Lung (tissue), 17 donors: ENCODE measurements at places on chromosomes 4 and X. TPM values are rescaled to one million over a fixed set of nuclear protein-coding genes. Genes with fewer than 3 reads are reported as not detected.
A peak's percentile ranks its signal among the peaks of the same experiment; 100 is the strongest.

DNA sequence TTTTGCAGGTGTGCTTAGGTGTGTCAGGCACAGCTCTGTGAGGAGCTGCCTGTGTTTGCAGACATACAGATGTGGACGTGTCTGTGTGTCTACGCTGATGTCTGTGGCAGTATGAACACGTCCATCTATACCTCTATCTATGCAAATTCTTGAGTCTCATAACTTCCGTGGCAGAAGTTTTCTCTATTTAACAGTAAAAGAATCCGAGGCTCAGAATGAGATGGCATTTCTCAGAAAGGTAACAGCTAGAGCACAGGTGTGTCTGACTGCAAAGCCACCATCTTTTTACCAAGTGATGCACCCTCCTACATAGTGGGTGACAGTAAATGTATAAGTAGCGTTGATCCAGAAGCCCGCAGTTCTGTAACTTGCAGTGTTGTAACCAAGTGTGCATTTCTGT is 39.9 kb upstream of the CYP4V2 start:
- DNase-seq: no peak
- H3K27me3 ChIP-seq: no peaks in the 10 kb centered on the region
- peaks cover 10% of the 10 kb centered on the region for H3K4me1 ChIP-seq

DNA sequence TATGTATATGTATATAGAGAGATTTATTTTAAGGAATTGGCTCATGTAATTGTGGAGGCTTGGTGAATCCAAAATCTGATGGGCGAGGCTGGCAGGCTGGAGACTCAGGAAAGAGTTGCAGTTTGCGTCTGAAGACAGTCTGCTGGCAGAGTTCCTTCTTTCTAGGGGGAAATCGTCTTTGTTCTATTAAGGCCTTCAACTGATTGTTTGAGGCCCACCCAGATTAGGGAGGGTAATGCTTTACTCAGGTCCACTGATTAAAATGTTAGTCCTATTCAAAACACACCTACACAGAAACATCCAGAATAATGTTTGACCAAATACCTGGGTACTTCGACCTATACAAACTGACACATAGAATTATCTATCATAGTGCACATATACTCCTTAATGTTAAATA is 149.5 kb downstream of the NAA11 start:
- no peaks in the 10 kb centered on the region for H3K4me1 ChIP-seq
- no peak overlapping the region for H3K27ac ChIP-seq
- H3K27me3 ChIP-seq: no peaks in the 10 kb centered on the region
- H3K4me3 ChIP-seq: no peak overlapping the region

- no peak for DNase-seq
- H3K4me1 ChIP-seq: no peaks in the 10 kb centered on the region
- H3K27ac ChIP-seq: no peak overlapping the region
- H3K27me3 ChIP-seq: peaks cover 2% of the 10 kb centered on the region
- H3K4me3 ChIP-seq: no peak overlapping the region
These were observed 28.2 kb upstream of the PPP2R2C start for GRCh38 chr4:6500481-6501140.

DNA sequence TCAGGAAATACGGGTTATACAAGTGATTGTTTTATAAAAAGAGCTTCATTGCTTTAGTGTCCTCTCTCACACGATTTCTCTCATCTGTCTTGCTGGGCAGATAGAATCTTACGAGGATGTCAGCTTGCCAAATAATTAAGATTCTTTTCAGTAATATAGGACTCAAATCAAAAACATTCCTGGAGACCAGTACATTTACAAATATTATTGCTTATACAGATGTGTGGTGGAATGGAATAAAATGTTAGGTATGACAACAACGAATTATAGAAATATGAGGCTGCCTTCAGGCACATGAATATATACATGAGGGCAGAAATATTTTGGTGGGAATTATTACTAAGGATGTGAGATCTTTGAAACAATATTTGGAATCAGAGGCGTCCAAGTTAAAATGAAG is 88.9 kb downstream of the GC start:
- no peaks in the 10 kb centered on the region for H3K27me3 ChIP-seq
- no peak for DNase-seq
- H3K36me3 ChIP-seq: no peaks in the 10 kb centered on the region
- no peak overlapping the region for H3K27ac ChIP-seq
- H3K4me3 ChIP-seq: no peak overlapping the region

Gene MAGEH1
- total RNA-seq: 63.3 TPM

Gene AMER1
- total RNA-seq: 4.2 TPM

GRCh38 chrX:47748576-47748975 is 88.1 kb upstream of the ZNF81 start:
- H3K36me3 ChIP-seq: no peaks in the 10 kb centered on the region
- H3K4me3 ChIP-seq: no peak overlapping the region
- no peak overlapping the region for H3K27ac ChIP-seq
- no peaks in the 10 kb centered on the region for H3K27me3 ChIP-seq

DNA sequence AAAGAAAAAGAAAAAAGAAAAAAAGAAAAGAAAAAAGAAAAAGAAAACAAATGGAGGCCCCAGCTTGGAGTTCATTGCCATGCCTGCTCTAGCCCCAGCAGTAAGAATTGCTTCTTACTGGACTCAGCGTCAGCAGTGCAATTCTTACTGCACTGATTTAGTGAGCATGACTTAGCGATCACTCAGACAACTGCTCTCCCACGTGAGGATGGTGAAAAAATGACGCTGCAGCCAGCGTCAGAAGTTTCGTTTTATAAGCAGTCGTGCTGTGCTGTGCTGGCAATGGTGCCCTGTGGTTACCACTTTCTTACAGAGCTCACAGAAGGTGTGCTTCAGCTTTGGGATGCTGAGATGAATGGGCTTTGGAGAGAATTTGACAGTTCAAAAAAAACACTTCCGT is 68.3 kb upstream of the DDX3X start:
- DNase-seq: peak; percentile 21
- H3K27me3 ChIP-seq: peaks cover 3% of the 10 kb centered on the region
- H3K4me1 ChIP-seq: no peaks in the 10 kb centered on the region
- no peak overlapping the region for H3K4me3 ChIP-seq
- H3K27ac ChIP-seq: no peak overlapping the region
- no peaks in the 10 kb centered on the region for H3K36me3 ChIP-seq

GRCh38 chr4:94068753-94069719 is 138.6 kb upstream of the SMARCAD1 start:
- H3K4me3 ChIP-seq: no peak overlapping the region
- no peaks in the 10 kb centered on the region for H3K36me3 ChIP-seq
- no peak overlapping the region for H3K27ac ChIP-seq
- H3K4me1 ChIP-seq: no peaks in the 10 kb centered on the region

DNA sequence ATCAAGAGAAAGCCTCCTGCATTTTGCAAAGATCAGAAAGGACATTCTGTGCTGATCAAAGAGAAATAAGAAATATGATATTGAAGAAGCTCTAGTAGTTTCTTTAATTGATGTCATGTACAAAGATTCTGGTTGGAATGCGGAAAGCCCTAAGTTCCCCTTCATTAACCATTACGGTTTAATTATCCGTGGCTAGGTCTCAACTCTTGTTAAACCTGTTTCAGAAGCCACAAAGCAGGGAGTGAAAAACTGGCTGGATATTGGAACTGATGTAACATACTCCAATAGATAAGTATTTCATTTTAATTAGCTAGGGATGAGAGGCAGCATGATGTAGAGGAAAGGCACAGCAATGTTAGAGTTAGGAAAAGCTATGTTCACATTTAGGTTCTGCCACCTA is 55.7 kb downstream of the SPANXN3 start:
- H3K27ac ChIP-seq: no peak overlapping the region
- DNase-seq: no peak
- H3K36me3 ChIP-seq: no peaks in the 10 kb centered on the region
- no peaks in the 10 kb centered on the region for H3K4me1 ChIP-seq
- no peak overlapping the region for H3K4me3 ChIP-seq

DNA sequence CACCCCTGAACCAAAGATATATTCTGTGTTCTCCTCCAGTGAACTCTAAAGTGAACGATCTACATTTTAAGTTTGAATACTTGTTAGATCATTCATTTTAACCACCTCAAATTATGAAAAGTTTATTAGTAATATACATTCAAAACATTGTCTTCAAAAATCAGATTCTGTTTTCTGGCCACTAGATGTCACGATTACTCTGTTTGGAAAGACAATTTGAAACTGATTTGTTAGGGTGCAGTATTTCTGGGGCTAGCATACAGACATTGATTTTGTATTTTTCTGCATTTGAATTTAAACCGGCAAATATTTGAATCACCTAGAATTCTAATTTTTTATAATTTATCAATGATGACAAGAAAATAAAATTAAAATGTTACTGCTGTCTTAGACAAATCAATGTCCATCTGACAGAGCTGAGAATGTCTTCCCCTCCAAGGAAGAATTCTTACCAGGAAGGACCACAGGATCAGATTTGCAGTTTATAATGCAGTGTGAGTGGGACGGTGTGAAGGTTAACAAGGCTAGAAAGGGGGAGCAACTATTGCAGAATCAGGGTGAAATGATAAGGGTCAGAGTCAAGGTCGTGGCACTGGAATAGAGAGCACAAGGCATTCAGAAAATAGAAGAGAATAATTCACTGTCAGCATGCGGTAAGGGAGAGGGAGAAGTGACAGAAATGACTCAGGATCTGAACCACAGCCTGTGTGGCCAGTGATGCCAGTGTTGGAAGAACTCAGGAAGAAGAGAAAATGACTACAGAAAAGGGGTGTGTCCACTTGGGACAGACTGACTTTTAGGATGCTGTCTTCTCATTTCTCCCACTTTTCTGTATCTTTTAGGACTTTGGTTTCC is 91.6 kb downstream of the ANXA10 start:
- no peak overlapping the region for H3K27ac ChIP-seq
- no peaks in the 10 kb centered on the region for H3K27me3 ChIP-seq
- peak; percentile 68 for DNase-seq
- no peaks in the 10 kb centered on the region for H3K4me1 ChIP-seq
- no peaks in the 10 kb centered on the region for H3K36me3 ChIP-seq

Gene UGT2B15
- total RNA-seq: 0.15 TPM

DNA sequence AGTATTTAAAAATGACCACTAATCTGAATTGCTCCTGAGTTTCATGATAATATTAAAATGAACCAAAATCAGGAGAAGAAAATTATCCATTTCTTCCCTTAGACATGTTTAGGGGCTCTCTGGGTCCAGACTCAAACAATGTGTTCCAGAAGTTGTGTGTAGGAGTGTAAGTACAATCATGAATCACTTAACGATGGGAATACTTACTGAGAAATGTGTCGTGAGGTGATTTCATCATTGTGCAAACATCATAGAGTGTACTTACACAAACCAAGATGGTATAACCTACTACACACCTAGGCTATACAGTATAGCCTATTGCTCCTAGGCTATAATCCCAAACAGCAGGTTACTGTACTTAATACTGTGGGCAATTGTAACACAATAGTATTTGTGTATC is 74.8 kb downstream of the STPG2 start:
- no peak overlapping the region for H3K27ac ChIP-seq
- H3K36me3 ChIP-seq: no peaks in the 10 kb centered on the region
- DNase-seq: no peak
- H3K27me3 ChIP-seq: no peaks in the 10 kb centered on the region

DNA sequence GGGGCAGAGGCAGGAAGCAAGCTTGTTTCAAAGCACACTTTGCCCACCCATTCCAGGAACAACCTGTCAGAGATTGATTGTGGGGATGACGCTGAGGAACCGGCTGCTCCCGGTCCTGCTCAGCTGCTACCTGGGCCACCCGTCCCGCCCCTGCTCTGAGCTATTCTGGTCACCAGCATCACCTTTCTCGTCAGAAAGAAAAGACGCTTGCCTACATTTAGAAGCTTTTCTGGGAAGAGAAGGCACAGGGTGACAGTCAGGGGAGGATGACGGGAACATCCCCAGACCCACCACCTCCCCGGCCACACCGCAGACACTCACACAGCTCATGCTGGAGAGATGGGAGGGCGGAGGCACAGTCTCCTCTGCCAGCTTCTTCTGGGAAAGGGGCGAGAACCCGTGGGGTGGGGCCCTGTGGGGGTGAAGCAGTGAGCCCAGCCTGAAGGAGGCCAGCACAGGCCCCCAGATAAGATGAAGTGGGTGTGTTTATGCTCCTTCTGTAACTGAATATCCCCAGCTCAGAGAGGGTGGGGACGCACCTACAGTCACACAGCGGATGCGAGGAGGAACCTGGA is 81.8 kb downstream of the CPZ start:
- H3K27me3 ChIP-seq: no peaks in the 10 kb centered on the region
- no peak for DNase-seq
- no peaks in the 10 kb centered on the region for H3K36me3 ChIP-seq
- H3K27ac ChIP-seq: no peak overlapping the region
- no peak overlapping the region for H3K4me3 ChIP-seq
- H3K4me1 ChIP-seq: no peaks in the 10 kb centered on the region

DNA sequence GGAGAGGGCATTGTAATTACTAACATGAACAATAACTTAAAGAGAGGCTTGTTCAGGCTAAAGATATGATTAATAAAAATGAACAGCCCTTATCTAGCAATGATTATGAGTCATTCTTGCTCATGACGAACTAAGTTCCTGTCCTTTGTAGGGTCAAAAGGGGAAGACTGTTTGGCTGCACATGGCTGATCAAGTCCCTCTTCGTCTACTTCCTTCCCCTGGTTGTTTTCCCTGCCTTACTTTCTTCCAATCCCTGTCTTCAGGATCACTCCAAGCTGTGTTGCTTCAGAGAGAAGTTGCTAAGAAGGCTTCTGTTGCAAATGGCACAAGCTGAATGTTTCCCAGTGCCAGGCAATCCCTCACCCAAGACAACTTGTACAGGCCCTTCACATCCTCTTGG is 115.0 kb upstream of the HS3ST1 start:
- H3K4me1 ChIP-seq: no peaks in the 10 kb centered on the region
- peak; percentile 14 for DNase-seq
- H3K4me3 ChIP-seq: no peak overlapping the region
- H3K27me3 ChIP-seq: no peaks in the 10 kb centered on the region

Gene GLRB
- total RNA-seq: 6.9 TPM

DNA sequence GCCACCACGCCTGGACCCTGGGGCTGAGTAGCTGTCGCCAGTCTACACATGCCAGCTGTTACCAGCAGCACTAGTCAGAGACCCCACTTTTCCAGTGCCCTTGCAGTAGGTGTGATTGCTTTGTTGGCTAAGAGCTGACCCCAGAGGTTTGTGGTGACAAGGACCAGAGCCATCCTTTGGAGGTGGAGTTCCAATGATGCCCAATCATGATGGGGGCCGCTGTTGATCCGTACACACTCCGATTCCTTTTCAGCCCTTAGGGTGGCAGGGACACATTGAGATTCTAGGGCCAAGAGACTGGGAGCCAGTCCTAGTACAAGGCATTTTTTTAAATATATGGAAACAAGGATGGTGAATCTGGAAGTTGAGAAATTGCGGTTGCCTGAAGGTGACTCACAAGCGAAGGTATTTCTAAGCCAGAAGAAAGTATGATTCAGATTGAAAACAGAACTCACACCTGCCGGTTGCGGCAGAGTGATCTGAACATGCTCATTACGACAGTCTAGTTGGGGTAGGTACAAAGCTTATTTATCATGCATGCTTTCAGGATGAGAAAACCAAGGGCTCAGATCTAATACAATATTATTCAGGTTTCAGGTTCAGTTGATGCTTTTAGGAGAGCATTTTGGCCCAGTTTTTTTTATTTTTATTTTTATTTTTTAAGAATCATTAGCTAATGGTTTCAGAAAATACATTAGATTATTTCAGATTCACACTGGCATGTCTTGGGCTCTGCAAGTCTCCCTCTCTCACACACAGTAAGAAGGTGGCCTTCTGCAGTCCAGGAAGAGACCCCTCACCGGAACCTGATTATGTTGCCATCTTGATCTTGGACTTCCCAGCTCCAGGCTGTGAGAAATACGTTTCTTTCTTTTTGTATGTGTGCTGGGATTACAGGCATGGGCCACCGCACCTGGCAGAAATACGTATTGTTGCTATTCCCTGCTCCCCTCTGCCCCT is 43.4 kb downstream of the SHROOM2 start:
- no peaks in the 10 kb centered on the region for H3K36me3 ChIP-seq
- peaks cover 6% of the 10 kb centered on the region for H3K4me1 ChIP-seq
- H3K4me3 ChIP-seq: no peak overlapping the region
- H3K27me3 ChIP-seq: peaks cover 3% of the 10 kb centered on the region
- no peak for DNase-seq
